ENCODE measurements at places on chromosomes 3 and 15. TPM values are rescaled to one million over a fixed set of nuclear protein-coding genes. Genes with fewer than 3 reads are reported as not detected.
A peak's percentile ranks its signal among the peaks of the same experiment; 100 is the strongest.

DNA sequence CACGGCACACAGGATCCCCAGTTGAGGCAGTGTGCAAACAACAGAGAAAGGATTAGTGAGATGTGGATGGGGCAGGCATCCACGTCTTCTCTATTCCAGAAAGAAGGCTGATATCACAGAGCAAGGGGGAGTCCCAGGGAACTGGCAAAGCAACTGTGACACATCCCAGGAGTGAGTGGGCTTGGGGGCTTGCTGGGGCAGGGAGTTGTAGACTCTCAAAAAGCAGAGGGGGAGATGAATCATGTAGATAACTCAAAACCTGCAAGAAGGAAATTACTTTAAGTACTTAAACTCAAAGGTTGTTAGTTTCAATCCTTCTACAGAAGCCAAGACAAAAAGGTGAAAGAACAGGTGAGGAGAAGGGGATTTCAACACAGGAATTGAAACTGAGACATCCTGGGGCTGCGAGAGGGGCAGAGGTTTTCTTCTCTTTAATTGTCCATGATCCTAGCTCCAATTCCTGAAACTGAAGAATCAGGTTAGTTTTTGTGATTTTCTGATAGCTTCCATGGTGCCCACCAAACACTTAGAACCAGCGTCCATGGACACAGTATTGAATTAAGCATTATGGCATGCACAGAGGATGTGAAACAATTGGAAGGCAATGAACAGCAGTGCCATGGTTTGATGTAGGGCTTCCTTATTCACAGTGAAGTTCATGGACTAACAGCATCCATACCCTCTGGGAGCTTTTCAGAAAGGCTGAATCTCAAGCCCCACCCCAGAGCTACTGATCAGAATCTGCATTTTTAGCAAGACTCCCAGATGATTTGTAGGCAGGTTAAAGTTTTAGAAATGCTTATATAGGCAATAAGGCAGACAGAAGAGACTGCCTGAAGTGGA is 52.0 kb downstream of the CCR3 start:
- no peak for DNase-seq

Gene TMED3
- 109 TPM for total RNA-seq

Gene BUB1B
- total RNA-seq: 6.1 TPM

Gene MFAP1
- total RNA-seq: 1.2 TPM

Gene PATL2
- total RNA-seq: 5.4 TPM

GRCh38 chr3:186930143-186930640 is at the start of gene ST6GAL1:
ST6GAL1 (plus strand) TSS chr3:186930526; CDS start chr3:187042704, 112,178 bp downstream.
- DNase-seq: peak; percentile 67

GRCh38 chr3:188286087-188286513 is 132.1 kb downstream of the LPP start:
- DNase-seq: no peak

DNA sequence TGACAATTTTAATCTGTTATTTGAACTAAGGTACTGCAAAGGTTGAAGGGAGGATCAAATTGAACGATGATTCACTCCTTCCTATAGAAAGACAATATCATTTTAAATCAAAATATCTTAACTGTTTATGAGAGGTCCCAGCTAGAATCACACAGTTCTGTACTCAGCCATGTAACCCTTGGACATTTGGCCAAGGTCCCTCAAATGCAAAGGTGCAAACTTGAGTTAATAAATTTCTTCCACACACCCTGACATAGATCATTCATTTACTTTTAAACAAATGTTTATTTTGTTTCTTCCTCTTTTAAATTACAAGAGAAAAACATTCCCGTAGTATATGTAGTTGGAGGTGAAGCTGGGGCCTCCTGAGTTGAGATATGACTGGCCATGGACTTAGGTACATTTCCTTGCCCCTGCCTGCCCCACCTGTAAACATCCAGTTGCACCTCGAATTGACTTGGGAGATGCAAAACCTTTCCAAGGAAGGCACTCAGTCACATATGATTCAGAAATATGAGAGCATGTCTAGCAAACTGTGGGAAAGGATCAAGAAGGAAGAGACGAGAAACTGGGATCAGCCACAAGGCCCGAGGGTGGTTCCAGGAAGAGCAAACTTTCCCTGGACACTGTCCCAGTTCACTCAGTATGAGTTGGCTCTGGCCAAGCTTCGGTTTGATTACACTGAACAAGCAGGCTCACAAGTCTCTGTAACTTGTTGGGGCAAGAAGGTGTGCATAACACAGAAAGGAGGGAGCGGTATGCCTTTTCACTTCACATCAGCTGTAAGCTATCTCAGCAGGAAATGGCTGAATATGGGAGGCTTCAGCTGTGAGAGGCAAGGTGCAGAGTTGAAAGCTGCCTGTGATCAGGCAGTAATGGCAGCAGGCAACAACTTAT is 6.7 kb downstream of the TNFSF10 start:
- peak; percentile 85 for DNase-seq

Data from stomach (tissue), 19 donors.